ENCODE measurements at places on chromosomes 16 and 17.

GRCh38 chr16:35184356-35184870 is 1725.0 kb downstream of the TP53TG3F start:
- DNase-seq, result no peak

GRCh38 chr17:16269658-16270057 is 52.6 kb downstream of the PIGL start:
- no peak for DNase-seq

- no peak for DNase-seq
Measured at GRCh38 chr16:85716680-85717038, 27.9 kb upstream of the GINS2 start.

GRCh38 chr17:64662774-64663367 is 764 bp upstream of the SMURF2 start:
- DNase-seq, result no peak

- no peak for DNase-seq
Measured at GRCh38 chr16:51553910-51554309, 402.8 kb upstream of the SALL1 start.

DNA sequence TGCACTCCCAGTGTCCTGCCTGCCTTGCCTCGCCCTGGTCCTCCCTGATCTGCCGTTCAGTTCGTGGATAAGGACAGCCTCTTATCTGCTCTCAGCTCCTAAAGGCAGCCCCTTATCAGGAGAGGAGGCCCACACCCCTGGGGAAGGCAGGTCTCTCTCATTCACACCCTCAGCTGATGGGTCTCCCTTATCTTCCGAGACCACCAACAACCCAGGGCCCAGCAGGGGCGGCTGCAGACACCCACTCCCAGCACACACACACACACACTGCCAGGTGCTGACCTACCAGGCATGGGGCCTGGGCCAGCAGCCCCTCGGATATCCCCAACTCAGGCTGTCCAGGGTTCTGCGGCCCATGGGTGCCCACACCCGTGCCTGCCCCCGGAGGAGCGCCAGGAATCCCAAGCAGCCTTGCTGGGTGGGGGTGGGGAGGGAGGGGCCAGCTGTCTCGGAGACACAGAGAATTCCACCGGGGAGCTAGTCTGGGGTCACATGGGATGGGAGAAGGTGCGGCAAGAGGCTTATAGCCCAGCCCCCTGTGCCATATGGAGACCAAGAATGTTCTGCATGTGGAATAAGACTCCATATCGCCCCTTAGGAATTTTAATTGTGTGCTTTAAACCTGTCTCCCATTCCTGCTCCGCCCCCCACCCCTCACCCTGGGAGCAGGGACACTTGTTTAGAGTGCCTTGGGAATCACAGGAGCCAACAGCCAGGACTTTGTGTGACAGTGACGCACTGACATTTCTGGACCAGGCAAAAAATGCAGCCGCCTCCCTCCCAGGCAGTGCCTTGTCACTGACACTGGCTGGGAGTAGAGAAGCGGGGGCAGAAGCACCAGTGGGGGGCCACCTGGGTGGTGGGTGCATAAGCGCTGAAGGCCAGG is 41.9 kb upstream of the EMP2 start:
- DNase-seq, result no peak

DNA sequence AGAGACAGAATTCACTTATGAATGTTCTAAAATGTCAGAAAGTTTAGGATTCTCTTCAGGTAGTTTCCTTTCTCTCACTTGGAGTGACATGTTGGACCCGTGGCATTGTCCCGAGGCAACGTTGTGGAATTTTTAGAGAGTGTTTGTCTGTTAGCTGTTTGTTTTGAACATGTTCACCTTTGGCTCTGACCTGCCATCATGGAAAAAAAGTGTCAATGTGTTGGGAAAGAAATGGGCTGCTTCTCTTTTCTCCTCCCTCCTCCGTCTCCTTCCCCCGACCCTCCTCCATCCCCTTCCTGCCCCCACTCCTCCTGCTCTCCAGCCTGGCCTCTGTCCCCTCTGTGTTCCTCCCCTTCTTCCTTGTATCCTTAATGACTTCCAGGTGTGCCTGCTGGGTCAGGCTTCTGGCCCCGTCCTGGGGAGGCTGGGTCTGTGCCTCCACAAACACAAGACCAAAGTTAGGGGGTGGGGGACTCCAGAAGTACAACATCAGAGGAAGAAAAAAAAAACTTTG is 463.1 kb downstream of the MAF start:
- DNase-seq, result no peak

GRCh38 chr16:87461466-87461991 is 31.3 kb downstream of the ZCCHC14 start:
- no peak for DNase-seq

All from stimulated activated CD4-positive, alpha-beta T cell treated with anti-CD3 and anti-CD28 coated beads, TNF-alpha, amount 100 ng/mL, for 4 hours (primary cell).